ENCODE measurements at places on chromosomes 12 and 14. TPM values are rescaled to one million over a fixed set of nuclear protein-coding genes. Genes with fewer than 3 reads are reported as not detected.

PPP1R36 gene
- total RNA-seq: 0.57 TPM

TPPP2 gene
- not detected for total RNA-seq

CLMN gene
- 23.0 TPM for total RNA-seq

RAD51AP1 gene
- 20.7 TPM for total RNA-seq

TAS2R9 gene
- total RNA-seq: not detected

PTPN6 gene
- total RNA-seq: 15.6 TPM

ABCD2 gene
- total RNA-seq: 0.12 TPM

FITM1 gene
- total RNA-seq: 0.53 TPM

SCN8A gene
- total RNA-seq: 2.6 TPM

GALNT8 gene
- 7.1 TPM for total RNA-seq

PTGER2 gene
- 3.0 TPM for total RNA-seq

BCL11B gene
- 11.4 TPM for total RNA-seq

DNA sequence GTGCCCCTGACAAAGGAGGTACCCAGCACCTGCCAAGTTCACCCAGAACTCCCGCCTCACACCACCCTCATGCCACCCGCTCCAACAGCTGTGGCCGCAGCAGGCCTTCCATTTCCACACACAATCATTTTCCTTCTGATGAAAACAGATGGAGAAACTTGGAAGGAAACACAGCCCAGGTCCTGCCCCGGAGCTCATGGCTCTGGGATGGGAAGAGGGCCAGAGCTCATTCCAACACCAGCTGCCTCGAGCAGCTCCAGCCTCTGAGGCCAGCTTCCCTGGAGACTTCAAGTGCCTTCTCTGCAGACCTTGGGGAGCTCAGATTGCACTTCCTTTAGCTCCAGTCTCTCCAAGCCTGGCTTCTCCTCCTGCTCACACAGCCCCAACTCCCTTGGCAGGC lies 55.1 kb upstream of the CMKLR1 start:
- peaks cover 4% of the 10 kb centered on the region for H3K4me1 ChIP-seq
- no peak overlapping the region for H3K27ac ChIP-seq
- no peak for DNase-seq
- no peaks in the 10 kb centered on the region for H3K36me3 ChIP-seq
- no peak overlapping the region for H3K4me3 ChIP-seq
- H3K27me3 ChIP-seq: peaks cover 27% of the 10 kb centered on the region

GRCh38 chr12:57839996-57840395 lies 6.5 kb downstream of the CTDSP2 start:
- H3K4me3 ChIP-seq: no peak overlapping the region
- no peak for DNase-seq
- H3K27ac ChIP-seq: peak overlapping the region; percentile 13

GRCh38 chr12:52655251-52655650 lies 3.2 kb upstream of the KRT2 start:
- no peak overlapping the region for H3K4me3 ChIP-seq
- no peaks in the 10 kb centered on the region for H3K36me3 ChIP-seq
- peaks cover 4% of the 10 kb centered on the region for H3K4me1 ChIP-seq
- peaks cover 49% of the 10 kb centered on the region for H3K27me3 ChIP-seq
- H3K27ac ChIP-seq: no peak overlapping the region
- DNase-seq: no peak

DNA sequence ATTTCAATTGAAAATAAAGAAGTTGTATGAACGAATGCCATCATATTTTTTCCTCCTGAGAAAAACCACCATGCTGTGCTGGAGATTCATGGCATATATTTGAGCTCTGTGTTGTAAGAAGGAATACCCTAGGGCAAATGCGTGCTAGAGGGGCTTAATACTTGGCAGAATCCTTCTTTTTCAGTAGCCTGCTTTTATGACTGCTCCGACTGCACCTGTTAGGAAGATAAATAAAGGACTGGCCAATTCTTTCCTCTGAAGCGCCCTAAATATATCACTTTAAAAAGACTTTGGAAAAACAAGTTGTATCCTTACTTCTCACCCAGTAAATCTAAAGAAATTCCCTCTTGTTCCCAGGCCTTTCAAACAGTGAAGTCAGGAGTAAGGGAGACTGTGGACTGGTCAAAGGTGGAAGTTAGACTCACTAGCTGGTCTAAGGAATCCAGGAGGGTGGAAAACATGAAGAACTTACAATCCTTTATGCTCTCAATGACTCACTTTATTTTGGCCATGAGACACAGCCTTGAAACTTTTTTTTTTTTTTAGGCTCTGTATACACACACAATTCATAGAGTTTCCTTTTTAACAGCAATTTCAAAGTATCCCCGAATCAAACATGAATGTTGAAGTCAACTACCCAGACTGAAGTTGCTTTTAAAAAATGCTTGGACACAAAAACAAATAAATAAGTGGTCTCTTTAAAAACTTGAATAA lies 5.2 kb downstream of the MYBPC1 start:
- H3K27ac ChIP-seq: peak overlapping the region; percentile 48
- no peak for DNase-seq
- H3K4me3 ChIP-seq: no peak overlapping the region
- H3K4me1 ChIP-seq: no peaks in the 10 kb centered on the region

GRCh38 chr12:39588348-39588747 lies 31.3 kb downstream of the ABCD2 start:
- no peak overlapping the region for H3K4me3 ChIP-seq
- no peaks in the 10 kb centered on the region for H3K4me1 ChIP-seq
- no peaks in the 10 kb centered on the region for H3K27me3 ChIP-seq
- no peaks in the 10 kb centered on the region for H3K36me3 ChIP-seq
- DNase-seq: no peak

DNA sequence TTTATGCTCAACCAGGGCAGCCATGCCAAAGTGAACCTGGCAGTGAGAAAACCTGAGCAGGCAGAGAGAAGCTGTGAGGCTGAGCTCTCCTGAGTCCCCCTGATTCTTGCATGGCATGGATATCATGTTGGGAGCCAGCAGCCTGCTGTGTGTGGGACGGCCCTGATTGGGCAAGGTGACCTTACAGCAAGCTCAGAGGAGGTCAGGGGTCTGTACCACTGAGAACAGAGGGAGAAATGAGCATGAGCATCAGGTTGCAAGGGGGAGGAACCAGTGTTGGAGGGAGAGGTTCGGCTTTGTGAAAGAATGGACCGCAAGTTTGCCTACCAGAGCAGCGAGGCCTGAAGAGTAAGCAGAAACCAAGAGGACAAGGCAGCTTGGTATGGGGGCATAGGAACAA lies 59.1 kb upstream of the PTGR2 start:
- no peaks in the 10 kb centered on the region for H3K36me3 ChIP-seq
- no peak overlapping the region for H3K4me3 ChIP-seq
- no peak for DNase-seq
- H3K27ac ChIP-seq: no peak overlapping the region
- peaks cover 67% of the 10 kb centered on the region for H3K4me1 ChIP-seq

GRCh38 chr14:42911642-42912041 lies 1305.0 kb downstream of the LRFN5 start:
- H3K4me3 ChIP-seq: no peak overlapping the region
- no peak overlapping the region for H3K27ac ChIP-seq
- no peak for DNase-seq
- no peaks in the 10 kb centered on the region for H3K27me3 ChIP-seq
- H3K4me1 ChIP-seq: no peaks in the 10 kb centered on the region

GRCh38 chr14:100062590-100062989 lies 2.6 kb upstream of the EVL start:
- no peak overlapping the region for H3K4me3 ChIP-seq
- no peak overlapping the region for H3K27ac ChIP-seq
- H3K36me3 ChIP-seq: peaks cover 9% of the 10 kb centered on the region
- no peaks in the 10 kb centered on the region for H3K27me3 ChIP-seq
- peaks cover 36% of the 10 kb centered on the region for H3K4me1 ChIP-seq

- H3K27ac ChIP-seq: no peak overlapping the region
- peaks cover 12% of the 10 kb centered on the region for H3K4me1 ChIP-seq
- peaks cover 6% of the 10 kb centered on the region for H3K36me3 ChIP-seq
- no peak overlapping the region for H3K4me3 ChIP-seq
Measured at GRCh38 chr12:50065726-50066310, 8.4 kb downstream of the ASIC1 start.

DNA sequence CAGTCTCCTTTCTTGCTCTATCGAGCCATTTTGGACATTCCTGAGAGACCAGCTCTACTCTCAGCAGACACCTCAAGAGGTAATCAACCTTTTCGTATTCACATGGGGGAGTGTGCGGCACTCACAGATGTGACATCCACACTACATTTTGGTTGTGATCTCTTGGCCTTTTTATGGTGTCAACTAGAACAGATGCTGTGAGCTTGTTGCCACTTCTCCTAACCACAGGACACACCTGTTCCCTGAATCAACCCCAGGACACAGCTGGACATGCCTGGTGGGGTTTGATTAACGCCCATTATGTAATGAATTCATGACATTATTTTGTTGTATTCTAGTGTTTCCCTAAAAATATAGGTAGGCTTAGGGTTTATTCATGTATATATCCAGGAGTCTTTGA lies 1143.6 kb downstream of the TMEM121 start:
- H3K4me3 ChIP-seq: no peak overlapping the region
- H3K27me3 ChIP-seq: no peaks in the 10 kb centered on the region
- H3K36me3 ChIP-seq: no peaks in the 10 kb centered on the region

- DNase-seq: no peak
- peak overlapping the region; percentile 86 for H3K27ac ChIP-seq
- peaks cover 40% of the 10 kb centered on the region for H3K4me1 ChIP-seq
- H3K36me3 ChIP-seq: peaks cover 37% of the 10 kb centered on the region
Measured at GRCh38 chr12:76030341-76031080, 1.1 kb downstream of the PHLDA1 start.

DNA sequence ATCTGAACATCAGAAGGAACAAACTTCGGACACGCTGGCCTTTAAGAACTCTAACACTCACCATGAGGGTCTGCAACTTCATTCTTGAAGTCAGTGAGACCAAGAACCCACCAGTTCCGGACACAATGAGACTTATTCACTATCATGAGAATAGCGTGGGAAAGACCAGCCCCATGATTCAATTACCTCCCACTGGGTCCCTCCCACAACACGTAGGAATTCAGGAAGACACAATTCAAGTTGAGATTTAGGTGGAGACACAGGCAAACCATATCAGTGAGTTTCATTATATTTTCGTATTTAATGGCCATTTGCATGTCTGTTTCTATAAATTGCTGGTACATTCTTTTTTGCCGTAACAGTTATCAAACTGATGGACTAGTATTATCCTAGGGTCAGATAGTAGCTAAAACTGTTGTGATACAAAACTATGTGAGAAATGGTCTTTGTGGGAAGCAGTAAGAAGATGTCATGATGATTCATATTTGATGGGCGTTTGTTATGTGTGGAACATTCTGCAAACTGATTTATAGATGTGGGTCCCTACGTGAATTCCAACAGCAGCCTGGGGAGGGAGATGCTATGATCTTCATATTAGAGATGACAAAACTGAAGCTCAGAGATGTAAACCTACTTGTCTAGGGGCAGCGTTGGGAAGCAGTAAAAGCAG lies 282.4 kb upstream of the TMEM132C start:
- no peak overlapping the region for H3K4me3 ChIP-seq
- peaks cover 3% of the 10 kb centered on the region for H3K36me3 ChIP-seq
- H3K27me3 ChIP-seq: peaks cover 3% of the 10 kb centered on the region
- peaks cover 27% of the 10 kb centered on the region for H3K4me1 ChIP-seq

DNA sequence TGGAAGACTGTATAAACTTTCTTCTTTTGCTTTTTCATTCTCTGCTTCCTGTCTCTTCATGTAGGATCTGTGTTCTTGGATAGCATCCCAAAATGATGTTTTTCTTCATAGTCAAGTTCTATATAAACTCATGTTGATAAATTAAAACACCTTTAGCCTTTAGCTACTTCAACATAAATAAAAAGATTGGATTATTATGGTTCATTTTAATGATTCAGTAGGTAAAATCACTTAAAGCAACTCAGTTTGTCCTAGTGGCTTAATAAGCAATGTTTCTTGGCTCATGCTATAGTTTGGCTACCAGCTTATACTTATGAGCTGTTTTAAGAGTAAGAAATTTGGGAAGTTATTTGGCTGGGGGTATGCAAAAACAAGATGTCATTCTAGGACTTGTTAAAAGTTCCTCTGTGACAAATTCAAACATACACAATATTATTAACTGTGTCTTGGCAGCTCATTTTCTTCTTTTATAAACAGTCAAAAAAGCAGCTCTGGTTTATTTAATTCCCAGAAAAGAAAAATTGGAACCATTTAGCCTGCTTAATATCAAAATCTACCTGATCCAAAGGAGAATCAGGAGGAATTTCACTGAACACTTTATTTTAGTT lies 111.4 kb downstream of the TMTC3 start:
- no peaks in the 10 kb centered on the region for H3K27me3 ChIP-seq
- no peak overlapping the region for H3K27ac ChIP-seq
- no peak overlapping the region for H3K4me3 ChIP-seq
- DNase-seq: no peak

DNA sequence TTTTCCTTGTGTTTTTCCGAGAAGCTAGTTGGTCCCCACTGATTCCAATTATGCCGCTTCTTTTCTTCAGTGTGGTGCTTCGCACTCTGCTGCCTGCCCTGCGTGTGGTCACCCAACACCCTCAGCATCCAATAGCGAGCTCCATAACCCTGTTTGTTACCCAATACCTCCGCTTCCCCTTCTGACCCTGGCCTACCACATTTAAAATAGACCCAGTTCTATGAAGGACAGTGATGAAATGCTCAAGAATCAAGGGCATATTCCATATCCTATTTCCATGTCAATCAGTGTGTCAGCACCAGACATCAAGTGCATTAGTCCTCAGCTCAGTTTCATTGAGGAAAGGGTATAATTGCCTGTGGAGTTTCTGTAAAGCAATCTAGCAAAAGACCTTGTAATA lies 9.5 kb downstream of the NDRG2 start:
- H3K27ac ChIP-seq: no peak overlapping the region
- H3K4me1 ChIP-seq: peaks cover 13% of the 10 kb centered on the region
- DNase-seq: no peak

- no peak for DNase-seq
- H3K36me3 ChIP-seq: no peaks in the 10 kb centered on the region
- H3K4me3 ChIP-seq: no peak overlapping the region
- H3K27ac ChIP-seq: no peak overlapping the region
- no peaks in the 10 kb centered on the region for H3K4me1 ChIP-seq
Measured at GRCh38 chr14:45838597-45838996, 585.6 kb upstream of the MIS18BP1 start.

DNA sequence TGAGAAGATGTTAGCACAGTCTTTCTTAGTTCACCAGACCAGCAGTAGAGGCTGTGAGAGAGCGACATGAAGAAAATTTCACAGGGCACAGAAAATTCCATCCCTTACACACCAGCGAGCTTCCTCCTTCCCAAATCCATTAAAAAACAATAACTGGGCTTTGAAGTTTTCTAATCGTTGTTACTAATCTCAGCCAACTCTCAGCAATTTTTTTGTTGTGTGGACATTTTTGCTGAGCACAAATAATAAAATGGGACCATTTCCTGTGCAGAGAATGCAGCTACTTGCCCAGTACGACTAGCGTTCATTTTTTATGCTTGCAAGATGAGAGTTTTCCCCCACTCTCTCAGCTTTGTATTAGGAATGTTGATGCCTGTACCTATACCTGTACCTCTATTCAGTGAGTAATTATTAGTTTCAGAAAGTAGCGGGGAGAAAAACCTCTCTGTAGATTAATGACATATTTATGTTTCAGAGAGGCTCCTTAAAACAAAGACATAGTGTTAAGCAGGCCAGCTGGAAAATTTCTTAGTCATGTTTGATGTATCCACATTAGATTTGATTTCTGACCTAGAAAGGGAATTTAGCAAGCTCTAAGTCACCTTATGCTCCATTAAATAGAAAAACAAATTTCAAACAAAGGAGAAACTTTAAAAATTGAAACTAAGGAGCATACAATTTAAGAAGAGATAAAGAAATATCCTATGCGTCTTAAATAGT lies 146.5 kb downstream of the SRGAP1 start:
- no peak overlapping the region for H3K4me3 ChIP-seq
- H3K36me3 ChIP-seq: peaks cover 18% of the 10 kb centered on the region
- H3K4me1 ChIP-seq: peaks cover 36% of the 10 kb centered on the region
- H3K27ac ChIP-seq: no peak overlapping the region

All from type B pancreatic cell (in vitro differentiated cells).